ENCODE measurements at places on chromosomes 4 and X.

GRCh38 chr4:183297675-183298074 is 22.4 kb downstream of the CLDN22 start:
- DNase-seq = no peak

GRCh38 chr4:43251841-43252240 is 359.3 kb downstream of the GRXCR1 start:
- peak; percentile 6 for DNase-seq

- no peak for DNase-seq
Observed at GRCh38 chr4:93016350-93016749, 712.6 kb downstream of the GRID2 start.

DNA sequence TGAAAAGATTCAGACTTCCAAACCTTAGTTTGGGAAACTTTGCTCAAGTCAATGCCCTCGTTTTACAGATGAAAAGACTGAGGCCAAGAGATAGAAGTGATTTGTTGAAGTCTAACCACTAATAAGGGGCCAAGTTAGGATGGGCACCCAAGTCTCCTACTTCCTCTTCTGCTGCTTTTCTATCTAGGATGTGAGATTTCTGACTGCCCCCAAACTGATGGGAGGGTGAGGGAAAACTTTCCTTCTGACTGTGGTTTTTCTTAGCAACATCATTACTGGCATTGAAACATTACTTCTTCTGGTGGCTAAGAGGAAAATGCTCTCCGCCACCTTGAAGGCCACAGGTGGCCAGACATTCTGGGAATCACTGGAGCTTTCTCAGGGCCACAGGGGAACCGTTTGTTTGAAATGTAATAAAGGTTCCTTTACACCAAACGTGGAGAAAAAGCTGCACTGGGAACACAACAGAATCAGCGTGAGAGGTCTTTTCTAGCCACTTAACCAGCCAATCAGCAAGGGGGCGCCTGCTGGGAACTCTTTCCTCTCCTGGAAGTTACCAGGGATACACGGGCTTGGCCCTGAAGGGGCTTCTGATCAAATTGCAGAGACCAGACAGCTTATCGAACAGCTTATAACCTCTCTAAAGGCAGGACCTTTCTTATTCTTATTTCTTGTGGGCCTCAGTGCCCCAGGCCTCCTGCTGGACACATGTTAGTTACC is 115.9 kb upstream of the TEX13D start:
- DNase-seq = no peak

DNA sequence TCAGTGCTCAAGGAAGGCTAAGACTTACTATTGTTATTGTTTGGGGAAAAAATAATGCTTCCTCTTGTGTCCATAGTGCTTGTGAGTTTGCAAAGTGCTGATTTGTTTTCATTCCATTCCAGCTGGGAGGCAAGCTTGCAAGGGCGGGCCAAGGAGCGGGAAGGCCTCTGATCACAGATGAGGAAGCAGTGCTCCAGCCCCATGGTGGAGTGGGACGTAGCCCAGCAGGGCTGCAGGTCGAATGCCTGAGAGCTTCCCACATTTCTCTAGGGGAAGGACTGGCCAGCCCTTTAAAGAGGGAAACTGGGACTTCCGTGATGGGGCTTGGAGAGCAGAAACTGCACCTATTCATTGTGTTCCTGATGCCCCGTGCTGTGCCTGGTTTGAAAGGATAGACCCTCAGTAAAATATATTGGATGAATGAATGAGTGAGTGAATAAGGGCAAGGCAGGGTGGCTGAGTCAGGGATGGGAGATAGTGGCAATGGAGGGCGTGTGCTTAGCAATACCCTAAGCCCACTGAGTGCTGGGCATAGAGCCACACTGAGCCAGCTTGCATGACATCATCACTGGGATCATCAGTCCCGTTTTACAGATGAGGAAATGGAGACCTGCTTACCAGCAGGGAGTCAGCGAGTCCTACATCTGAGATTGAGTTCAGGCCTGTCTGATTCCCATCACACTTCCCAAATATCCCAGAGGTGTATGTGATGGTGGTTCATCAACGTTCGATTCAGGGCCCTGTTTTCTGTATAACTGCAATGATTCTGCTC is 17.9 kb upstream of the NSG1 start:
- DNase-seq = no peak

GRCh38 chrX:54564936-54565335 is 34.9 kb downstream of the GNL3L start:
- no peak for DNase-seq

- DNase-seq = no peak
Observed at GRCh38 chr4:54099748-54100574, at the start of gene GSX2. GSX2 (plus strand) TSS chr4:54100163; CDS start chr4:54100345, 182 bp downstream.

GRCh38 chr4:88659055-88659889 is 38.4 kb downstream of the NAP1L5 start:
- peak; percentile 1 for DNase-seq

All from NCI-H774 (cell line).